ENCODE measurements at places on chromosomes 2 and 18.

GRCh38 chr2:75523313-75524275, 37.1 kb downstream of the EVA1A start:
- no peak for DNase-seq

DNA sequence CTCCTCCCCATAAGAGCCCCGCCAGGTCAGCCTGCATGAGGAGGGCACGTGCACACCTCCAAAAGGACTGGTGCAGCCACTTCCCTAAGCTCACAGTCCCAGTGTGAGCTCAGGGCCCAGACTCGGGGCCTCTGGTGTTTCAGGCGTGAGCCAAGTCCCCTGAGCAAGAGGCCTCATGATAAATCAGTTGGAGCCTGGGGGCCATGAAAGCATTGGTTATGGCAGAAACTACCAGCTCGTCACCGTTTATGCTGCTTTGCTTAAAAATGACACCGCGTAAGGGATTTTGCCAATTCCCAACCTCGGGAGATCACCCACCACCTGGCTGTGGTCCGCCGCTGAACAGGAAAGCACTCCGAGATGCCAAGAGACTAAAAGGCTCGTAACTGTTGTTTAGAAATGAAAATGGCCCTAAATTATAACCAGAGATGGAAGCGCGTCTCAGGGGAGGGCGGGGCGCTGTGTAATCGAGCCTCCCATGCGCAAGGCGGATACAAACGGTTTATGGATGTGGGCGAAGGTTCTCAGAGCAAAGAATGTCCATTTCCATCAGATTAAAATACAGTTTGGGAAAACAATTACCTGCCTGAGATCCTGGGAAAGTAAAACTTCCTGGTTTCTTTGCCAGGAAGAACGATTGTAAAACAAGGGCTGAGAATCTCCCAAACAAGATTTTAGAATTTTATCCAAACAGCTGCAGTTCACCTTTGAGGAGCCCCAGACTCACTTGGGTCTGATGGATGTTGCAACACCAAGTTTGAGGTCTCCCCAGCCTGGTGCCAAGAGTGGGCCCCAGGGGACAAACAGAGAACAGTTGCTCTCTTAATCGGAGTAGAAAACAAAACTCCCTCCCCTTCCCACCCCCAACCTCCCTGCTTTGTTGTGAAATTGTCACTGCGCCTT, 141.4 kb downstream of the BCL2 start:
- DNase-seq, result peak; percentile 78

DNA sequence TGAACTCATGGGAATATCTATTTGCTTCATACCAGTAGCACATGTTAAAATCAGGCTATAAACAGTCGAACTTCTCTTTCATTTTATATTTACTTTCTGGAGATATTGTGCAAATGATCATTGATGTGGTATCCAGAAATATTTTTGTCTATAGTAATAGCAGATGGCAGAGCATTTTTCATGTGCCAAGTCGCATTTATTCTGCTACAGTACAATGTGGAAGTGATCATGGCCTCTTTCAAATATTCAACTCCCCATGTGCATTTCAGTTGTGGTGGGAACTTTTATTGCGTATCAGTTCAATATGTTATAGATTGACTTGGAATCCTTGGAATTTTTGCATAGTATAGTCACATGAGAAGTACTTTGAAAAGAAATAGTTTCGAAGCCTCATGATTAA, 57.4 kb downstream of the RHBDD1 start:
- no peak for DNase-seq

- no peak for DNase-seq
Measured at GRCh38 chr2:120167272-120167671, 55.9 kb downstream of the TMEM185B start.

DNA sequence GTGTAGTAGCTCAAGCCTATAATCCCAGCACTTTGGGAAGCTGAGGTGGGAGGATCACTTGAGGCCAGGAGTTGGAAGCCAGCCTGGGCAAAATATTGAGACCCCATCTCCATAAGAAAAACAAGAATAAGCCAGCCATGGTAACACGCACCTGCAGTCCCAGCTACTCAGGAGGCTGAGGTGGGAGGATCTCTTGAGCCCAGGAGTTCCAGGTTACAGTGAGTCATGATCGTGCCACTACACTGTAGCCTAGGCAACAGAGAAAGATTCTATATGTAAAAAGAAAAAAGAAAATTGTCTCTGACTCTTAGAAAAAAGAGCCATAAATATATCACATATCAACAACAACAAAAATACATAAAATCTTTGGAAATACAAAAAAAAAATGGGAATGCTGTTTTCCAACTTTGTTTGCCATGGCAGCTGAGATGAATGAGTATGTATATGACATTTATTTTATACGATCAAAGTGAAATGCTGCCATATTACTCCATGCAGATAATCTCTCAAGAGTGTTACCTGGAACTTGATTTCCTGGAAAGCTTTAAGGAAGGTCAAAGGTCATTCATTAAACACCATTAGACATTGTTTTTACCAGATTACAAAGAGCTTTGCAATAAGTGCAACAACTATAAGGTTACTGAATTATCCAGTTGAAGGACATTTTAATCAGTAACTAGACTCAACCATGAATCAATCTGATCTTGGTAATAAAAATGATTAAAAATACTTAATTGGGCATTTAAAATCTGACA, 19.7 kb upstream of the DAPL1 start:
- no peak for DNase-seq

GRCh38 chr2:130378206-130378897, 22.5 kb downstream of the PTPN18 start:
- DNase-seq, result no peak

DNA sequence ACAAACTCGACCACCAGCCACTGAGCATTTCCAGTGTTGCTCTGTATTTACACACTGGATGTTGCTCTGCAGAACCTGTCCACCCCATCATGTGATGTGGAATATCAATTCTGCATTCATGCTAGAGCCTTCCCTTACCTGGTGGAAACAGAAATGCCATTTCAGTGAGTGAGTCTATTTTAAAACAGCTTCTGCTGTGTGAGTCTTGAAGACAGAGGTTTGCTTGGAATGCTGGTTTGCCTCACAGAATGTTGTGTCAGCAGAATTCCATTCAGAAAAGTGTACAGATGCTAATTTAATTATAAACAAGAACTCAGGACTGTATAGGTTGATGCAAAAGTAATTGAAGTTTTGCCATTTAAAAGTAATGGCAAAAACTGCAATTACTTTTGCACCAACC, 118.3 kb downstream of the MAP3K20 start:
- DNase-seq, result no peak

DNA sequence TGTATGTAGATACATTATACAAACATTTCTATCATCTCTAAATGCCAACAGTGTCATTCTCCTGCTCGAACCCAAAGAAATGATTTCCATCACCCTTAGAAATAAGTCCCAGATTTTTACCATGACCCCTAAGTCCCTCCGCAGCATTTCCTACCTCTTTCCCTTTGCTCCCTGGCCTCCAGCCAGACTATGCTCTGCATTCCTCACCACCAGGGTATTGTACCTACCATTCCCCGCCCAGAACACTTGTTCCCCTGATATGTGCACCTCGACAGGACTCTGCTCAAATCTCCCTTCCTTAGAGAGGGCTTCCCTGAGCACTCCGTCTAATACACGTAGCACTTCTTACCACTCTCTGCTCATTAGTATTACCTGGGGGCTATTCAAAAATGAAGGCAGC, 630.2 kb downstream of the ARHGAP15 start:
- DNase-seq, result no peak

DNA sequence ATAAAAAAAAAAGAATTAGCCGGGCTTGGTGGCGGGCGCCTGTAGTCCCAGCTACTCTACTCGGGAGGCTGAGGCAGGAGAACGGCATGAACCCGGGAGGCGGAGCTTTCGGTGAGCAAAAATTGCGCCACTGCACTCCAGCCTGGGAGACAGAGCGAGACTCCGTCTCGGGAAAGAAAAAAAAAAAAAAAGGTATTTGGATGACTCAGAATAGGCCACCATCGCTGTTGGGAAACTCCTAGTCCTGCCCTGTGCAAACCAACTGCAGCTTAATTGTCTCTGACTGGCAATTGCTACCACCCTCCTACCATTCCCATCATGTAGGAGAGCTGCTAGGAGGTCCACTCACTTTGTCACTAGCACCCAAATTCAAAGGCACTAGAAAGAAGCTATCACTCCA, 43.5 kb downstream of the ATP8B1 start:
- DNase-seq, result no peak

GRCh38 chr2:129780316-129781270, 198.9 kb upstream of the RAB6C start:
- peak; percentile 49 for DNase-seq

DNA sequence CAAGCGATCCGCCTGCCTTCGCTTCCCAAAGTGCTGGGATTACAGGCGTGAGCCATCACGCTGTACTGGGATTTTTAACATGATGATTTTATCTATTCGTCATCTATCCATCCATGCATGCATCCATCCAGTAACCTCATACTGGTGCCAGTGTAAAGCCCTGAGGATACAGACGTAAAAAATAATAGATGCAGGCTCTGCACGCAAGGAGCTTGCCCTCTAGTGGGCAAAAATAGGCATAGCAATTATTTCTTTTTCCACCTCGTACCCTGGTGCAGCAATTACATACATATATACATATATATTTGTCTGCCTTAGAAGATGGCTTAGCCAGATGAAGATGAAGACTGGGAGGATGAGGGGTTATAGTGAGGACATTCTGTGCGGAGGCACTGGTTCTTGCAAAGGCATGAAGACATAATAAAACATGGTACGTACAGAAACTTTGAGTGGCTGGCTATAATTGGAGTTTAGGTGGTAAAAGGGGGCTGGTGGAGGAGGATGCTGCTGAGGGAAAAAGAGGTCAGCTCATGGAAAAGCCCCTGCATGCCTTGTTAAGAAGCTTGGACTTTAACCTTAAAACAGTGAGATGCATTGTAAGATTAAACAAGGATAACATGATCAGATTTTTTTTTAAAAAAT, 19.6 kb upstream of the RPIA start:
- DNase-seq, result no peak

- DNase-seq, result no peak
Measured at GRCh38 chr2:71668326-71669057, 215.1 kb downstream of the DYSF start.

DNA sequence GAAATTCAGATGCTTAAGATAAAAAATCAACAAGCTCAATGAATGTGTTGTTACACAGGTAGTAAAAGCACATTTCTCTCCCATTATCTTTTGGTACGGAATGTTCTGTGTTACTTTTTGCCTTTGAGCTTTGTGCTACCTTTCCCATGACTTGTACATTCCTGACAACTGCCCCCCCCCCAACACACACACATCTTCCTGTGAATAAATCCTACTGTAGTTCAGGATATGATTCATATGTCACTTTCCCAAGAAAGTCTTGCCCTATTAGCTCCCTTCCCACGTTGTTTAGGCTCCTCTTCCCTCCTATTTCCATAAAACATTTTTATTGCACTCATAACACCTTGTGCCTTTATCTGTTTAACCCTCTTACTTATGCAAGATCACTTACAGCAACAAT, 442.6 kb upstream of the LRATD1 start:
- DNase-seq, result no peak

GRCh38 chr2:30684996-30685395, 122.2 kb downstream of the CAPN13 start:
- DNase-seq, result no peak

GRCh38 chr2:130307850-130308249, 34.8 kb upstream of the IMP4 start:
- DNase-seq, result no peak

- DNase-seq, result no peak
Measured at GRCh38 chr2:134194519-134194918, 59.4 kb upstream of the MGAT5 start.

- DNase-seq, result no peak
Measured at GRCh38 chr2:42639340-42640077, 71.1 kb downstream of the MTA3 start.

GRCh38 chr2:16251511-16252225, 311.3 kb downstream of the MYCN start:
- DNase-seq, result no peak

DNA sequence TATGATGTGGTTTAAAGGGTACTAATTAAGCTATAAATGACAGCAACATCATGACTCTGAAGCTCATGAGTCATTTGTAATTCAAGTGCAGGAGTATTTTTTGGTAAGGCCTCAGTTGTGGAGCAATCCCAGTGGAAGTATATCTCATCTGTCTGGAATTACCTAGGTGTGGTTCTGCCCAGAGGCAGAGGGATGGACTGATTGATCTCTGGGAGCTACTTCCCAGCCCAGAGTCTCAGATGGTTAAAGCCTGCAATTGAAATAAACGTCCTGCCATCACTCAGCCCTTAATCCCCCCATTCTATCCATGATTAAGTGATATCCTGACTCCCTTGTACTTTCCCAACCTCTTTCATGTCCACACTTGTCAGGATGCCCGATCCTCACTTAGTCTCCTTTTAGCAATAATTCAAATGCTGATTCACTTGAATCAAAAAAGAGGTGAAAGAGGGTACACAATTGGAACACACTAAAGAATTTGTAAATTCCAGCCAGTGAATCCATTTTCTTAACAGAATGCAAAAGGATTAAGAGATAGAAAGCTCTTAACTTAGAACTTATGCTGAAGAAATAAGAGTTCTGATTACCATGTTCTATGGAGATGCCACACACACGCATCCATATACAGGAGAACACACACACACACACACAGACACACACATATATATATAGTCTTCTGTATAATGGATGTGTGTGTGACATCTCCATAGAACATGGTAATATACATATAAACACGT, 664.4 kb downstream of the NYAP2 start:
- no peak for DNase-seq

DNA sequence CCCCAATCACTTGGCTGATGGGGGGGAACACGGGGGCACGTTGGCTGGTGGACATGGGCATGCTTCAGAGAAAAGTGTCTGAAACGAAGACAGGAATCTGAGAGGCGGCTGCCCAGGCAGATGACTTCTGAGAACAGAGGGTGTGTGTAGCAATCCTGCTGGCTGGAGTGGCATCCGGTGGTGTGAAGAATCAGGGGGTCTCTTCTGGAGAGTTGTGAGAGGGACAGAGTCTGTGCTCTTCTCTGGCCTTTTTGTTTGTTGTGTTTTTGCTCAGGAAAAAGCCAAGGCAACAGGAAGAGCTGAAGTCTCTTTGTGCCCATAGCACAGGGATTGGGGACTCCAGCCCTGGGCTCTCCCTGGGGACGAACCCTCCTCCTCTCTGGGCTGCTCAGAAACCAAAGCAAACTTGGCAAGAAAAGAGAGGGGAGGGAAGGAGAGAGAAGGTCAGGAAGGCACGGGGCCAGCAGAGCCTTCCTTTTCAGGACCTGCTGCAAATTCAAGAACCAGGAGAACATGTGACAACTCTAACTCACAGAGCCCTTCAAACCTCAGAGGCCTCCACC, 97.0 kb upstream of the SMAD2 start:
- no peak for DNase-seq

GRCh38 chr2:231935207-231935524, 9.0 kb upstream of the NPPC start:
- no peak for DNase-seq

All from urinary bladder (tissue), 4 donors.